ENCODE measurements at places on chromosomes 6 and 20.
A peak's percentile ranks its signal among the peaks of the same experiment; 100 is the strongest.

- DNase-seq = no peak
These were observed 142.1 kb downstream of the CD83 start for GRCh38 chr6:14259594-14260152.

DNA sequence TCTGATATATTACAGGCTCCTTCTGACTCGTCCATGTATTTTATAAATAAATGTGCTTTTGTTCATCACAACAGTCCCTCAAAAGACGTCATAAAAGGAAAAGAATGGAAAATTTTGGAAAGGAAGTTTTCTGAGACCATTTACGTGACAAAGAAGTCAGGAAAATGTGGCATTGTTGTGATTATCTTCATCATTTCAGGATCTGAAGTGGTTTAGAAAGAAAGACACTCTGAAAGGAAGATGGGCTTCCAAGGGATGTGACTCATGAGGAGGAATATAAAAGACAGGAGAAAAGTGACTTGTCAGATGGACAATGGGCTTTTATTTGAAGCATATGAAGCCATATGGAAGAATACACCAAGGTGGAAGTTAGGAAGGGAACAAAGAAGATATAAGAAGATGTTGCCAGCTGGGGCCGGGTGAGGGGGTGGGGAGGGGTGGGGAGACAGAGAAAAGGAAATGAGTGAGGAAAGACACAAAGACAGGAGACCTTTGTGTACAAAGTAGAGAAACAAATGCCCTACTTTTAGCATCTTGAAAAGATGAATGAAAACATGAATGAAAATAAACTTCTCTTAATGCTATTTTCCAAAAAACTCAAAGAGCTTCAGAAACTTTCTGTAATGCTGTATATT lies 190.3 kb upstream of the PREP start:
- no peak for DNase-seq

GRCh38 chr20:19789009-19789408 lies 31.0 kb downstream of the RIN2 start:
- DNase-seq = no peak

GRCh38 chr6:71179249-71179885 lies 109.2 kb upstream of the OGFRL1 start:
- no peak for DNase-seq

DNA sequence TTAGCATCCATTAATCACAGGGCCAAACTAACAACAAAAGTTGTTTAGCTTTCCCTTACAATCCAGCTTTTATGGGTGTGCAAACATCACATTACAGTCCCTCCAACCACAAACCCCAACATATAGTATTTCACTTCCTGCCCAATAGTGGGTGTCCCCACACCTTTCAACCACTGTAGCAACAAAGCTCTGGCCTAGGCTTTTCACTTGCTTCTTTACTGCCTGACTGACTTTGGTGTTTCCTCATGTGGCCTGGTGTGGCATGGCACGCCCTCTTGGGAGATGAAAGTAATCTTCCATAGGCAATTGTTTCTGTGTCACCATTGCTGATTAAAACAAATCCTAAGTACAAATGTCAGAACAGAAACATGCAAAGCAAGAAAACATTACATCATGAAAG lies 46.3 kb downstream of the MCM8 start:
- DNase-seq = no peak

- no peak for DNase-seq
These were observed 39.4 kb upstream of the ZBP1 start for GRCh38 chr20:57659517-57660180.

GRCh38 chr20:11894062-11894461 lies 23.6 kb upstream of the BTBD3 start:
- no peak for DNase-seq

- DNase-seq = no peak
These were observed 450.7 kb downstream of the COL12A1 start for GRCh38 chr6:74755196-74755595.

DNA sequence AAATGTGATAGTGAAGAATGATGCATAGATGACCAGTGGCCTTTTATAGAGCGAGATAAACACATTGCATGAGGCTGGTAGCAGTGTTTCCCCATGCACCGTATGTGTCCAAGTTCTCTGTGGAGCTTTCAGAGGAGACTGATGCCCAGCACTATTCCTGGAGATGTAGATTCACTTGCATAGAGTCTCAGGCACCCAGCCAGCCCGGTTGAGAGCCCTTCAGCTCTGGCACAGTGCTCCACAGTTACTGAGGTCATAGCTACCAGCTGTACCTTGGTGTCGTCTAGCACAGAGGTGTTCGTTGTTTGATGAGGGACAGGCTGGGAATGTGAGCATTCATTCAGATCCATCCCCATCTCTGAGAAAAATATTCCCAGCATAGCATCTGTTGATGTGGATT lies 328.9 kb downstream of the FARS2 start:
- no peak for DNase-seq

- no peak for DNase-seq
These were observed 13.0 kb upstream of the TMEM14A start for GRCh38 chr6:52657870-52658269.

GRCh38 chr6:160979061-160979708 lies 12.4 kb upstream of the MAP3K4 start:
- DNase-seq = no peak

DNA sequence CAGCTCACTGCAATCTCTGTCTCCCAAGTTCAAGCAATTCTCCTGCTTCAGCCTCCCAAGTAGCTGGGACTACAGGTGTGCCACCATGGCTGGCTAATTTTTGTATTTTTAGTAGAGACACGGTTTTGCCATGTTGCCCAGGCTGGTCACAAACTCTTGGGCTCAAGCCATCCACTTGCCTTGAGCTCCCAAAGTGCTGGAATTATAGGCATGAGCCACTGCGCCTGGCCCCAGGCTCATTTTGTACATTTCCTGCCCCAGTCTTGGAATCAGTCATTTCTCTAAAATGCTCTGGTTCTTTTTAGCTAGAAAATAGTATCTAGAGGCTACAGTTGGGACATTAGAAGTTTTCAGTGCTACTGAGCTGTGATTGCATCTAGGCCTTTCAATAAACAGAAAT lies 13.5 kb downstream of the MANBAL start:
- DNase-seq = no peak

DNA sequence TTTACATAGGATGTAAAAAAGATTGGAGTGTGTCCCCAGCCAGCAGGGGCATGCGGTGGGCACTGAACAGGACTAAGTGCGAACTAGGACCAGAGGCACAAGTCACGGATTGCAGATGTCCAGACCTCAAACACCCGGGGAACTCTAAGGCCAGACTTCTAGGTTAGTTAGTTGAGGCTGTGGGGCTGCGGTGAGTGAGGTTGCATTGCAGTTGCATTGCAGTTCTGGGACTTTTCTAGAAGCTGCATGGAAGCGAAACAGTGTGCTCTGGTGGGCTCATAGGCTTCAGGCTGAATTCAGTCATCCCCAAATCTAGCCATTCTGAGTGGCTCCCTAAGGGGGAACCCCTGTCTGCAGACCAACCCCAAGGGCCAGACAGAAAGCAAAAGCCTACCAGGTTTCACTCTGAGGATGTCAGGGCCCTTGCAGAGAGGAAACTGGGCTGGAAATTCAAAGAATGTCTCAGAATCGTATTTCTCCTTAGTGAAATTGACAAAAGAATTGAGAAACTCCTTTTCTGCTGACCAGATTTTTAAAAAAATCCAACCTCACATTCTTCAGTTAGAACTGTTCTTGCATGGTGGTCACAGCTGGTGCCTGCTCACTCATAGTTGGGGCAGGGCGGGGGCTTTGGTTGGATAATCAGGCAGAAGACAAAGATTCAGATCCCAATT lies 182.8 kb downstream of the ZDHHC14 start:
- no peak for DNase-seq

DNA sequence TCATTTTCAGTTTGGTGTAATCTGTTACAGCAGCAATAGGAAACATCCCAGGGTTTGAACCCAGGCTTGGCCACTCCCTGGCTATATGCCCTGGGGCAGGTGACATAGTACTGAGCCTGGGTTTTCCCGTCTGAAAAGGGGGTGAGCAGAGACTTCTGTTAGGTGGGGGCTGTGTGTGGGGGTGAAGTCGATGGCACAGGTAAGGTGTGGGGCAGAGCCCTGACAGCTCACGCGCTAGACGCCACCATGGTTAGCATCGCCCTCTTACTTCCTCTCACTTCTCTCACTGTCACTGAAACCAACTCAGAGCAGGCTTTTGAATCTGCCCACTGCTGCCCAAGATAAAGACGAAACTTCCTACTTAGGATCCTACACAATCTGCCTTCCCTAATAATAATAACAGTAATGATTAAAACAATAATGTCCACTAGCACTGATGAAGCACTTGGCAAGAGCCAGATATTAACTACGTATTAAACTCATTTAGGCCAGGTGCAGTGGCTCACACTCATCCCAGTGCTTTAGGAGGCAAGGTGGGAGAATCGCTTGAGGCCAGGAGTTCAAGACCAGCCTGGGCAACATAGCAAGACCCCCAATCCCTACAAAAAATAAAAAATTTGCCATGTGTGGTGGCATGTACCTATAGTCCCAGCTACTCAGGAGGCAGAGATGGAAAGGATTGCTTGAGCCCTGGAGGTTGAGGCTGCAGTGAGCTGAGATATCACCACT lies 117.9 kb upstream of the PTPN1 start:
- DNase-seq = no peak

DNA sequence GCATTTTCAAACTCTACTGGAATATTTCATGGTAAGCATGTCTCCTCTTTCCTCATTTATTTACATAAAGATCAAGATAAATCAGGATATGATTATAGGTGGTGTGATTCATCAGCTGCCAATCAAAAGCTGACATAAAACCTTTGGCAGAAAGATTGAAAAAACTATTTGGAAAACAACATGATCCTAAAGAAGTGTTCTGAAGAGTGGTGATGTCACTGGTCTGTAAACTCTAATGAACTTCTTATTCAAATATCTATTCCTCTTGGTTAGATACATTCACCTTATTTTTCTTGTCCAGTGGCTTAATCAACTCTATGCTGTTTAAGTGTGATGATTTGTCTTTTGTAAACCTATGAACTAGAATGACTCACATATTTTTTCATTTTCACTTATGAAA lies 535.5 kb upstream of the CITED2 start:
- no peak for DNase-seq

- no peak for DNase-seq
These were observed 158.6 kb upstream of the RIMS1 start for GRCh38 chr6:71727632-71728294.

DNA sequence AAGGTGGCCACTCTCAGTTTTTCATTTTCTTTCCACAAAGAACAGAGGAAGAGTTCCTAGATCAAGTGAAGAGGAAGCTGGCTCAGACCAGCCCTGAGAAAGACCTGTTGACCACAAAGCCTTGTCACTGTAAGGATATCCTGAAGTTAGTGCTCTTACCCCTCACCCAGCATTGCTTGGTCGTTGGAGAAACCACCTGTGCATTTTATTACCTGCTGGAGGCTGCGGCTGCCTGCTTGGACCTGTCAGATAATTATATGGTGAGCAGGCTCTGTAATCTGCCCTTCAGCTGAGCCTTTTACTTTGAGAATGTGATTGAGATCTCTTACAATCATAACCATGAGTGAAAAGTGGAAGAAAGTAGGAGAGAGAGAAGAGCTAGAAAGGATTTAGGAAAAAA lies 21.9 kb downstream of the TREML1 start:
- peak; percentile 87 for DNase-seq

DNA sequence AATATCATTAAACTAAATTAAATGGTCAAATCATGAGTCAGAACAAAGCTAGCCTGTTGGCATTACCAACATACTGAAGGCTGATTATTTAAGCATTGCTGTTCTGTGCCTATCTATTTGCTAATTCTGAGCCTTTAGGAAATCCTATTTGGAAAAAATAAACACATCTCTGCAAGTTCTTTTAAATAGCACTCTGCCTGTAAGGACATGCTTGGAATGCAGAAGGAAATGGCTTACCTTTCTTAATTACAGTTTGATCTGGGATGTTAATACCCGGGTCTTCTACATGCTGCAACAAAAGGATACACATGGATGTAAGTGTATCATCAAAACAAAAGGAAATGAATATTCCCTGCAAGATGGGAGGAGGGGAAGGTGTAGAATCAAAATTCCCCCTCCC lies 8.3 kb downstream of the TFAP2A start:
- DNase-seq = no peak

GRCh38 chr6:1491025-1491424 lies 101.6 kb downstream of the FOXF2 start:
- DNase-seq = no peak

DNA sequence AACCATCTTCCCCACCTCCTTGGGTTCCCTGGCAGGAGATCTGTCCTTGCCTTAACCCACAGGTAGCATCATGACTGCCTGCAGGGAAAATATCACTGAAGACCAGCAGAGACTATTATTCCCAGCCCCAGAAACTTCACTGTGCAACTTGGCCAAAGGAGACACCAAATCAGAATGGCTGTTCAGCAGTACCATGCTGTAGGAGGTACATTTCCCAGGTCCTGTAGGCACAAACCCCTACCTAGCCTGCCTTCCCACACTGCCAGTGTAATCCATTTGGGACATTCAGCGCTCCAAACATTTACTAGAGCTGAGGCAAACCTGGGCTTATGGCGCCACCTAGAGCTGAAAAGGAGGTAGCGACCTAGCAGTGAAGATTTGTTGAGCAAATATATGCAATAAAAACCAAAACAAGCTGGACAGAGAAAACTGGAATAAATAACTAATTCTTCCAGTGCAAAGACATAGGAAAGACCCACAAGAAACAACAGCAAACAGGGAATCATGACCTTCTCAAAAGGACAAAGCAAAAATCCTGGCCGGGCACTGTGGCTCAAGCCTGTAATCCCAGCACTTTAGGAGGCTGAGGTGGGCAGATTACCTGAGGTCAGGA lies 60.3 kb downstream of the VTA1 start:
- peak; percentile 17 for DNase-seq

GRCh38 chr6:145540741-145541140 lies 194.6 kb downstream of the EPM2A start:
- no peak for DNase-seq

- no peak for DNase-seq
These were observed 79.1 kb upstream of the PTPN1 start for GRCh38 chr20:50431066-50431450.

DNA sequence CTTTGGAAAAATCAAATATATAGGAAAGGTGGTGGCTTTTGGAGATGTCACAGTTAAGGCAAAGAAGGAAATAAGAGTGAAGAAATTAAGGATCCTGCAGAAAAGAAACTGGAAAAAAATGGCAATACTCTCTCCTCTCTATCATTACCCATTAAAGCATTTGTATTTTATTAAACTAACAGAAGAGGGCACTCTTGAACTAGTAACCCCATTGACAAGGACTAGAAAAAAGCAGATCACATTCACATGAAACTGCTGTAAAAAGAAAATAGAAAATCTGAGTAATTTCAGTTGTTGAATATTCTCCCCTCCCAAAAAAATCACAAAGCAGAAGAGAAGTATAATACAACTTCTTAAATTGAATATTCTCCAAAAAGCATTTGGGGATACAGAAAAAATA lies 104.1 kb upstream of the SLC35B3 start:
- DNase-seq = no peak

All from NCI-H1105 (cell line).